ENCODE measurements at places on chromosomes 3 and 15.

GRCh38 chr15:43196760-43197548, 11.8 kb downstream of the CCNDBP1 start:
- DNase-seq: no peak

DNA sequence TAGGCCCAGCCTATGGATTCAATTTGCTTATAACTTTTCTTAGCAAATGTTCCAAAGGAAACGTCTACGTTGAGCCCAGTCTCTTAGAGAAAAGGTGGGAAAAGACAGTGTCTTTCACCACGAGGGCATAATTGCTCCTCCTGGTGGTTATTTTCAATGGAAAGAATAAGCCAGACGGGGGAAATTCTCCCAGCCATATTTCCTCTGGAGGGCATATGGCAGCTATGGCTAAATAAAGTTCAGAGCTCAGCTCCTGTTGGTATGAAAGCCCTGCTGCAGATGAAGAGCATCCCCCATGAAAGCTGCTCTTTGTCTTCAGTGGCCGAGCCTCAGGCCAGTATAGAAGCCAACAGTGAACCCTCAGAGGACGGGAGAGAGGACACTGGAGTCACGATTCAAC, 297.9 kb downstream of the RYR3 start:
- no peak for DNase-seq

DNA sequence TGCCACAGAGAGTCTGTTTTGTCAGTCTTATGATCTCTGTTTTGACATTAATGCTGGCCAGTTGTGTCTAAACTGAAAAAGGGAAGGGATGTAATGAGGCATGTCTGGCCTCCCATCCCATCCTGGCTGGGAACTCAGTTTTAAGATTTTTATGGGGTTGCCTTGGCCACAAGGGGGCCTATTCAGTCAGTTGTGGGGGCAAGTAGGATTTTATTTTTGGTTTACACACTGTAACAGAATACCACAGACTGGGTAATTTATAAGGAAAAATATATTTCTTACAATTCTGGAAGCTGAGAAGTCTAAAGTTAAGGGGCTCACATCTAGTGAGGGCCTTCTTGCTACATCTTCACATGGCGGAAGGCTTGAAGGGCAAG, 129.8 kb downstream of the TMEM108 start:
- DNase-seq: no peak

- DNase-seq: no peak
Measured at GRCh38 chr3:83513677-83514076, 1445.1 kb upstream of the CADM2 start.

- DNase-seq: no peak
Measured at GRCh38 chr3:30894521-30895251, at the start of gene GADL1. TSS of gene GADL1 (minus strand) at chr3:30894661. CDS start at chr3:30894614, 47 bp downstream.

DNA sequence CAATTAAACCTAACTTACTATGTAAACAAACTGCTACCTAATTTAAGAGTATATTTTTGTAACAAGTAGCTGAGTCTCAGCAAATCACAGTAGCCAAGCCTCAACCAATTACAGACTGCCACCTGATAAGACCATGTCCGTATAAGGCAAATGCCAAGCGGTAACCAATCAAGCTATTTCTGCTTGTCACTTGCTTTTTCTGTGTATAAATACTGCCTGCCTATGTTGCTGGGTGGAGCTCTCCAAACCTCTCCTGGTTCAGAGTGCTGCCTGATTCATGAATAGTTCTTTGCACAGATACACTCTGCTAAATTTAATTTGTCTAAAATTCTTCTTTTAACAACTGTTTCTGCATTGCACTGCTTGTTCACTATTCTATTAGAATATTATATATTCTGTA, 42.6 kb downstream of the ZNF148 start:
- DNase-seq: no peak

- no peak for DNase-seq
Measured at GRCh38 chr3:146160321-146160963, 542 bp downstream of the PLOD2 start.

DNA sequence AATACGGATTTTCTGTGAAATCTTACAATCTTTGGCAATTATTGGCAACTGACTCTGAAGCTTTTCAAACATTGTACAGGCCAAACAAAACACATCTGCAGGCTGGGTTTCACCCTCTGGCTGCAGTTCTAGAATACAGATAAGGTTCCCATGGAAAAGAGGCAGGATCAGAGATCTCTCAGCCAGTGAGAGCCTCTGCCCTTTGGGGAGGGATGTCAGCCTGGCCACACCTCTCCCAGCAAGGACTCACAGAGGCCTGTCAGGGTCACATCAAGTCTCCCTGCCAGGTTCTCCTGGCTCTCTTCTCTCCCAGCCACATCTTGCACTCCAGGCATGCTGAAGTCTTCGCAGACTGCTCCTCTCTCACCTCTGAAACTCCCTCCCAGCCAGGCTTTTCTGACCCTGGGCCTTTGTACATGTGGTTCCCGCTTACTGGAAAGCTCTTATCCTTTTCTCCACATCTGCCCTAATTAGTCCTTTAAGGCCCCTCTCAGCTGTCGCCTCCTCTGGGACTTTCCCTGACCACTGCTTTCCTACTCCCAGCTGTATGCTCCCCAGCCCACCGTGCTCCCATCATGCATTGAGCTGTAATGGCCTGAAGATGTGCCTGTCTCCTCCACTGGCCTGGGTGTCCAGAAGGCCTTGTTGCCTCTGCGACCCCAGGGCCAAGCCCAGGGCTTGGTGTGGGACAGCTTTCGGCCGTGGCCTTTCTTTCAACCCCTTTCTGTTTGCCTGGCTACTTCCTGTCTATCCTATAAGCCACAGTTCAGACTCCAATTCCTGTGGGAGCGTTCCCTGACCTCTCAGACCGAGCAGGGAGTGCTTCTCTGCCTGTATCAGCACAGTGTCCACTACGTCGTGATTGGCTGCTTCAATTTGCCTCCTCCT, 4.3 kb downstream of the RBP1 start:
- DNase-seq: no peak

DNA sequence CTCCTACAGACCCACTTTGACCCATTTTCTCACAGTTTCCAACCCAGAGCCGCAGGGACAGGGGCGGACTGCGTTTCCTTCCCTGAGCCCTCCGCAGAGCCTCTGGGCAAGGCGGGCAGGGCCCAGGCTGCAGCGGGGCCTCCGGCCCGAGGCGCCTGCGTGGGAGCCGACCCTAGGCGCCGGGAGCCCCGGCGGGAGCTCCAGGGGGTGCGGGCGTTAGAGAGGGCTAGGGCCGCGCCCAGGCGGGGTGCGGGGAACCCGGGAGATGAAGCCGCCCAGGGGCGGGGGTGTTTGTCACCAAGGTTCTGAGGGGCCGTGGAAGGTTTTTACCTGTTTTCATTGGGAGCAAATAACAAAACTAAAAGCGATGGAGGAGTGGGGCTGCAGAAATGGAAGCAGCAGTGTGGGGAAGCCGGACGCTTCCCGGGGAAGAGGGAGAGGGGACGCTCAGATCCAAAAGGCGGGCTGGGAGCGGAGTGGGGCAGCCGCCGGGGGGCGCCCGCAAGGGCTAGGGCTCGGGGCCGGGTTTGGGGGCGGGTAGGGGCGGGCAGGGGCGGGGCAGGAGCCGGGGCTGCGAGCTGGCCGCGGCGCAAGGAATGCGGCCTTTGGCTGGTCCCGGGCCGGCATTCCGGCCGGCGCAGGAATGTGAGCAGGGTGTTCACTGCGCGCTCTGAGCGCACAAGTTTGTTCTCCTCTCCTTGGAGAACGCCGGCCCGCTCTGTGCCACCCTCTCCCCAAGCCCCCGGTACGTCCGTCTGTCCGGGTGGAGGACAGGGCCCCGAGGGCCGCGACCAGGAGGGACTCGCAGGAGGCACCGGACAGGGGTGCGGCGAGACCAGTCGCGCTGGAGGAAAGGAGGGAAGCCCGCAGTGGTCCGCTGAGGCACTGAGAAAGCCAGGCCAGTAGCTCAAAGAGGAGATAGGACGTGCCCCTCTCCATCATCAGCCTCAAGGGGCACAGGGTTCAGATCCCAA, 61.1 kb downstream of the AMOTL2 start:
- DNase-seq: no peak

GRCh38 chr3:3551981-3552380, 247.2 kb upstream of the LRRN1 start:
- DNase-seq: no peak

Measured in stimulated activated CD8-positive, alpha-beta memory T cell treated with anti-CD3 and anti-CD28 coated beads, Interleukin-2, amount 100 ng/mL, for 1 hour (primary cell).